ENCODE measurements at places on chromosomes 5 and 9.
A peak's percentile ranks its signal among the peaks of the same experiment; 100 is the strongest.

DNA sequence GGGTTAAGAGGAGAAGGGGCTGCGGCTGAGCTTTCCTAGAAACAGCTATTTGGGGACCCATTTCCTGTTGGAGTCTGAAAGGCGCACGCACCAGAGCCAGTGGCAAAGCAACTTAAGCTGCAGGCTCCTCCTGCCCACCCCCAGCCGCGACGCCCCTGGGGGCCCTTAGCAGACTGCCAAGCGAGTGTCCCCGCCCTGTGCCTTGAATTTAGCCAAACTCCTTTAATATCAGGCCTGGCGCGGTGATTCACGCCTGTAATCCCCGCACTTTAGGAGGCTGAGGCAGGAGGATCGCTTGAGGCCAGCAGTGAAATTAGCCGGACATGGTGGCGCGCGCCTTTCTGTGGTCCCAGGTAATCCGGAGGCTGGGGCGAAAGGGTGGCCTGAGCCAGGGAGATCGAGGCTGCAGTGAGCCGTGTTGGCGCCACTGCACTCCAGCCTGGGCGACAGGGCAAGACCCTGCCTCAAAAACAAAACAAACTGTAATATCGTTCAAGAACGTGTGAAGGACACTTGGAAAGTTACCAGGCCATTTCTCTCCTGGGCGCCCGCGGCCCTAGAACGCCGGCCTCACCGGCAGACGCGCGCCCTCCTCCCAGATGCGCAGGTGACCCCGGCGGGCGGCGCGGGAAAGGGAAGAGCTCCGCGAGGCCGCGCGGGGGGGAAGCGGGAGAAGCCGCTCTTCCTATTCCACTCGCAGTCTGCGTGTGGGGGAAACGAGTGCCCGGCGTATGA is 1.0 kb upstream of the F2R start:
- peak; percentile 22 for DNase-seq

GRCh38 chr9:693201-694091 is 148.1 kb upstream of the DMRT1 start:
- DNase-seq, result no peak

DNA sequence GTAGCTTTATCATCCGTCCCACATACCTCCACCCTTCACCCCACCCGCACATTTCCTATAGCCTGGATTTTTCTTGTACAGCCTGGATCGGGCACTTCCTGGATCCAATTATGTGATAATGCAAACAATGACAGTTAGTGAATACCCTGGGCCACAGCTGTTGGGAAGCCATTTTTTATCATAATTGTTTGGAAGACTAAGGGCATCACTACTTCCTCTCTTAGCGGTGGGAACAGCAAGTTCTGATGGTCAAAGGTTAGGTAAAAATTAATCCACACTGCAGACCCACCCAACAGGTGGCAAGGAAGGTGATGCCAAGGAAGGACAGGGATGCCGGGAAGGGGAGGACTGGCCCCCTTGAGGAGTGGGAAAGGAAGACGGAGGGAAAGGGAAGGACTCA is 183.7 kb downstream of the SAXO1 start:
- no peak for DNase-seq

- DNase-seq, result no peak
Measured at GRCh38 chr5:65161655-65162054, 320.1 kb downstream of the ADAMTS6 start.

DNA sequence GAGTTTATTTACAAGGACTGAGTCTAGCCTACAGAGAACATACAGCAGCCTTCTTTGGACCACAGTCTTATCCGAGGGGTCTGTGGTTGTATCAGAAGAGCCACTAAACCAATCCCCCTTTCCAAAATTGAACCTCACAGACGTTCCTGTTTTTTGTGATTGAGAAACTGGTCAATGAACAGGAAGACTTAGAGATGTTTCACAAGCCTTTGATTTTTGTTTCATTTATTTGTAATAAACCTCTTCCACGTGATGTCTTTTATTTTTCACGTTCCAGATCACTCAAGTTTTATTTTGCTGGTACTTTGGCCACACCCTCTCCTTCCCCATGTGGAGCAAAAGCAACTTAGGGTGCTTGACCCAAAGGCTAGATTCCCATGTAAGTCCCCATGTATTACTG is 16.1 kb downstream of the CCT5 start:
- no peak for DNase-seq

DNA sequence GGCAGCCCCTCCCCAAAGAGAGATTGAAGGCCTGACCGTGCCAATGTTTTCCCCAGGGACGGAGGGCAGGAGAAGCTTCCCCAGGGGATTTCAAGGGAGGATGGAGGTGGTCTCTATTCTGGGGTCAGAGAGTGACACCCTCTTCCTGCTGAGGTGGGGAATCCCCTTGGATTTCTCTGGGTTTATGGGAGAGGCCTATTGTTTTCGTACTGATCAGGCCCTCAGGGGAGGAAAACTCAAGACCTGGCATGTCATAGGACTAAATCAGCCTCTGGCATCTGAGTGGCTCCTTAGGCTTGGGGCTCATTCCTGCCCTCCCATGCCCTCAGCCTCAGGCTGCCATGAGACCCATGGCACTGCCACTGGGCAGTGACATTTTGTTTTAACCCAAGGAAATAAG is 44.6 kb downstream of the IRF1 start:
- no peak for DNase-seq

- no peak for DNase-seq
Measured at GRCh38 chr9:80093695-80094094, 521.9 kb downstream of the TLE4 start.

DNA sequence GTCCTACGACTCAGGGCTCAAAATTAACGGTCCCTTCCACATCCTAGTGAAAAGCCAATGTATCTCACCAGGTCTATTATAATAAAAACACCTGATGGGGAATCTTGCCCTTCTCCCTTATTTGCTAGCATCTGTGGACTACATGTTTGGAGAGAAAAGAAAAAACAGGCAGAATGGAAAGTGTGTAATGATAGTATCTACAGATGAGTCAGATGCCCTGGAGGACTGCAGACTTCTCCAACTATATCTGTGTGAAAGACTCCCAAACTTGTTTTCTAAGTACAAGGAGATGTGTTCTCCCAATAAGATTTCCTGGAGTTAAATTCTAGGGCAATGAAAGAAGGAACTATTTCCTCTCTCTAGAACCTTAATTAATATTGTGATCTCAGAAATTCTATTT is 66.0 kb downstream of the FOXB2 start:
- DNase-seq, result no peak

DNA sequence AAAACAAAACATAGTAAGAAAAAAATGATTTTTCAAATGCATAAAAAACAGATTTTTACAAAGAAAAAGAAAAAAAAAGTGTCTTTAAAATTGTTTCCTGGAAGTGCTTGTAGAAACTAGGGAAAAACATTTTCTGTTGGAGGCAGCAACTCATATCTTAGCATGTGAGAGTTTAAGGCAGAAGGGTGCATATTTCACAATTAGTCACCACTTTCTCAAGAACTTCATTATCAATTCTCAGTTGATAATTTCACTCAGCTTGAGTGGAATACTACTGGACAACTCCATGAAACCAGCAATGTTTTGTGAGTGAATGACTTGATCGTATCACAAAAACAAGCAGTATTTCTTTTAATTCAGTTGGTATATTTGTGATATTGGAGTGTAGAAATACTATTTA is 508.3 kb upstream of the DAB2 start:
- no peak for DNase-seq

DNA sequence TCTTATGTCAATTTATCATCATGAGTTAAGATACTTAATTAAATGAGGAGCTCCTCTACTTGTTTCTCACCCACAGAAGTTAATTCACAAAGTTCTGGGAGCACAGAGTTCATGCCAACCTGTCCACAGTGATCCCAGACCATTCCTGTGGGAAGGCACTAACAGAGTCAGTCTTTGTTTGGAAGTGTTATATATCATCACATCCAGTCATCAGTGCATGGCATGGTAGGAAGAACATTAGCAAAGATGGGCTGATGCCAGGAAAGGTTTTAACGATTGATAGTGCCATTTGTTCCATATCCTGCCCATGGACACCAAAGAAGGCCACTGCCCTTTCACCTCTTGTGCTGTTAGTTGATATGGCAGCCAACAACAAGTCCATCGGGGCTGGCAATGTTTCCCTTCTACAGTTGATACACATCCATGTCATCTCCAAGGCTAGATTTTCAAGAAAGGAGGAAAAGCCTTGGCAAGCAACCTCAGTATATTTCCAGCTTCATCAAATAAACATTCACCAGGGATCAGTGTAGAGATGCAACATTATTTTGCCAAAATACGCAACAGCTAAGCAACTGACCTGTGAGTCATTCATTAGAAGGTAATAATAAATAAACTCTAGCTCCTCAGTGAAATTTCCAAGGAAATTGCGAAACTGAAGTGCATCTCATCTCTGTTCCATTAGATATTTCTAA is 169.6 kb downstream of the RORB start:
- no peak for DNase-seq

- DNase-seq, result no peak
Measured at GRCh38 chr5:34709861-34710673, 53.9 kb downstream of the RAI14 start.

GRCh38 chr9:86947146-86948073 is at the start of gene GAS1:
GAS1 (minus strand) TSS chr9:86947506; CDS start chr9:86946779, 727 bp downstream.
- peak; percentile 70 for DNase-seq

GRCh38 chr5:146947181-146947941 is 68.8 kb upstream of the PPP2R2B start:
- no peak for DNase-seq

GRCh38 chr5:134125039-134126015 is 10.8 kb downstream of the TCF7 start:
- DNase-seq, result no peak

GRCh38 chr9:91734371-91734981 is 215.6 kb downstream of the ROR2 start:
- DNase-seq, result peak; percentile 67

- no peak for DNase-seq
Measured at GRCh38 chr5:160618286-160618685, 196.6 kb downstream of the PTTG1 start.

GRCh38 chr5:17174965-17175364 is 42.5 kb upstream of the BASP1 start:
- DNase-seq, result no peak

DNA sequence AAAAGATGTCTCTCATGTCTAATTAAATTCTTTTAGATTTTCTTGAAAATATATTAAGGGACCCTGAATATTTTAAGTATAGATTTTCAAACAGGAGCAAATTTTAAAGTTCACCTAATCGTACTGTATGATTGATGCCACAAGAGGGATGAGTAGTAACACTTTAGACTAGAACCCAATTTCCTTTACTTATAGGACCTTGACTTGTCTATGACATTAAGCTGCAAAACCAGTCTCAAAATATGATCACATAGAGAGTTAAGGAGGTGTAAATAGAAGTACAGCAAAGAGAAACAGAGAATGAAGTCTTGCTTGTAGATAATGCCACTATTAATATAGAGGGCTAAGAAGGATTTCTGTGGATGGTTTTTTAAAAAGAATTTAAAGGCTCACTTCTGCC is 312.9 kb upstream of the PRR16 start:
- no peak for DNase-seq

GRCh38 chr5:97751540-97751939 is 568.5 kb upstream of the RIOK2 start:
- no peak for DNase-seq

- DNase-seq, result no peak
Measured at GRCh38 chr5:147346006-147346561, 111.3 kb downstream of the STK32A start.

DNA sequence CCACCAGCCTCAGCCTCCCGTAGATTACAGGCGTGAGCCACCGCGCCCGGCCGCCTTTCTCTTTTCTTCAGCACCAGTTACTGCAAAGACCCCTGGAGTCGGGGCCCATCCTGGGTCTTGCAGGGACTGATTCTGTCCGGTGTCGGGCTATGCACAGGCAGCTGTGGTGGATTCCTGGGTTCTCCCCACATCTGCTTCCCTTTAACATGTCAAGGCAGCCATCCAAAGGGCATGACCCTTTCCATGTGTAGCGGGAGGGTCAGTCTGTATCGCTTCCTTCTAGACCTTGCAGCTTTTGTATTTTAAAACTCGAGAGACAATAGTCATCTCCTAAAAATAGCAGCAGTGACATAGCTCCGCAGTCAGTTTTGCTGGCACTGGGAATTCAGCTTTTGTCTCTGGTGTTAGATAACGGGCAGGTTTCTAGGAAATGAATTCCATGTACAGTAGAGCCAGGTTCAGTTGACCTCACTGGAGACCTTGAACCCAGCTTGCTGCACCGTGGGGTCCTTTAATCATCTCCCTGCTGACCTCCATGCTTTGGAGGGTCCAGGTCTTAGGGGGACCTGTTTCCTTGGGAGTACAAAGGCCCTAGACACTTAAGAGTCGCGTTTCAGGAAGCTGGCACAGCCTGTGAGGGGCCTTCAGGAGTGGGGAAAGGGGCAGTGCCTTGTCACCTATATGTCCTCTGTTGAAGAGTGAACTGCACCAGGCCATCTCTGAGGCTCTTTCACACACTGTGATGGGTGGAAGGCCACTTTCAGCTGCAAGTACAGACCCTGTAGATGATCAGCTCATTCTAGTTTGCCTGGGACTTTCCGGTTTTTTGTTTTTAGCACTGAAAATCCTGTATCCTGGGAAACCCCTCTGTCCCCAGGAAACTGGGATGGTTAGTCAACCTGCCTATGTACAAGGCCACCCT is 13.8 kb downstream of the ANKRD33B start:
- no peak for DNase-seq

GRCh38 chr5:31237174-31237573 is 43.7 kb downstream of the CDH6 start:
- DNase-seq, result no peak

- DNase-seq, result no peak
Measured at GRCh38 chr9:84667571-84668195, 1.8 kb upstream of the NTRK2 start.

DNA sequence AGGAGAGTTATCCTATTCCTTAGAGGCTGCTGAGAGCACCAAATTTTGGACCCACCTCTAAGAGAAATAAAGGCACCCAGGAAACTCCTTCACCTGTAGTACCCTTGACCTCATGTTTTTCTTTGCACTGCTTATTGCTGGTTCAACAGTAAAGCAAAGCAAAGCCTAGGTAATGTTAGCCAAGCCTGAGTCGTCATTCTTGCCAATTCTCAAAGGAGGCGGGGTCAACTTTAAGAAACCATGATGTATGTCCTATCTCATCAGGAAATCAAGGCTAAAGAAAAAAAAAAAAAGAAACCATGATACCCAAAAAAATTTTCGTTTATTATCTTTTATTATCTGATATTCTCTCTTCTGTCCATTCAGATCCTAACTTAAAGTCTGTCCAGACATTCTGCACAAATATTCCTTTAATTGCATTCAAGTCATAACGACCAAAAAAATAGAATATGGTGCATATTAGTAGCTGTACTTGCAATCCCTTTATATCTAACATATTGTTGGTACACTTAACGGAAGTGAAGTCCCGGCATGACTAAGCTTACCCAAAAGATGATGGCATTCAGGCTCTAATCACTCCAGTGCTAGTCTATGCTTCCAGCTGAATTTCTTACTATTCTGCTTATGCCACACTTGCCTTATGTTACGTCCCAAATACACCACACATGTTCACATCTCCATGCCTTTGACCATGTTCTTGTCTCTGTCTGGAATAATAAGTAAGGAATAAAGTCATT is 1.8 kb downstream of the AUH start:
- DNase-seq, result no peak

DNA sequence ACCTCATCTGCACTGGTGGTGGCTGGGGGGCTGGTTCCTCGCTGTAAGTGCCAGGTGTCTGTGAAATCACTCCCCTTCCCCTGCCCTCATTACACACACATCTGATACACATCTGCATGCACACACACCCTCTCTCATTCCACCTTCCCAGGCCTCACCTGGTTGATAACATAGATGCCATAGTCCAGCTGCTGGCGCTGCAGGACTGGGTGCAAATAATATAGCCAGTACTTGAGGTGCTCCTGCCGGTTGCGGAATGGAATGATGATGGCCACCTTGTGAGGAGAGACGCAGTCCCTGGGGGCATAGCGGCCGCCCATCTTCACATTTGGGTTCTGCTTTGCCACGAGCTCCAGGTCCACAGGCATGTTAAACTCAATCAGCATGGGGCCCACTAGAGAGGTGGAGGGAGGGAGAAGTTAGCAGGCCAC is 32.1 kb downstream of the B4GALT1 start:
- DNase-seq, result no peak
